H1 (cell line): ENCODE measurements at places on chromosomes 4 and X. TPM values are rescaled to one million over a fixed set of nuclear protein-coding genes. Genes with fewer than 3 reads are reported as not detected.

- DNase-seq = no peak
Observed at GRCh38 chr4:24643774-24644520, 59.6 kb upstream of the DHX15 start.

GRCh38 chrX:22246620-22247019 is 26.1 kb upstream of the CBLL2 start:
- DNase-seq = no peak

DNA sequence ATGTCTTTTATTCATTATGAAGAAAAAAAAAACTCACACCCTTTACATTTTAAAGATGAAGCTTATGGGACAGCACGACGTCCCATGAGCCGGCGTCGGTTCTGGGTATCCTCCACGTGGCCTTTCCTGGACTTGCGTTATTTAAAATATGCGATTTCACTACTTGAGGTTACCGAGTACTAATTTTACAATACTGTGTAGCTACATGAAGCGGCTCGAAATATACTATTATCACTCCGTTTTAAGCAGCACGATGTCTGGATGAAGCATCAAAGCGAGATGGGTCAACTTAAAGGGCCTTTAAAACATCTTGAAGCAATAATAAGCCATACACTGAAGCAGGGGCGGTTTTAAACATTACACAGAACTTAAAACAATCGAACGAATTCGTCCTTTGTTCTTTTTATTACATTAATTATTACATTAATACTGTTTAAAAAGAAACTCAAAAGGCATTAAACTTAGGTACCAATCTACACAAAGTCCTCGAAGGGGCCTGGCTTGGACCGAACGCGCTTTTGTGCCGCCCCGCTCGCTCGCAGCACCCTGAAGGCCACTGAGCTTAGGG is 1.4 kb upstream of the KLF3 start:
- no peak for DNase-seq

- DNase-seq = no peak
Observed at GRCh38 chrX:133606990-133607389, 191.7 kb upstream of the GPC4 start.

- no peak for DNase-seq
Observed at GRCh38 chr4:40182954-40183353, 13.9 kb upstream of the RHOH start.

DNA sequence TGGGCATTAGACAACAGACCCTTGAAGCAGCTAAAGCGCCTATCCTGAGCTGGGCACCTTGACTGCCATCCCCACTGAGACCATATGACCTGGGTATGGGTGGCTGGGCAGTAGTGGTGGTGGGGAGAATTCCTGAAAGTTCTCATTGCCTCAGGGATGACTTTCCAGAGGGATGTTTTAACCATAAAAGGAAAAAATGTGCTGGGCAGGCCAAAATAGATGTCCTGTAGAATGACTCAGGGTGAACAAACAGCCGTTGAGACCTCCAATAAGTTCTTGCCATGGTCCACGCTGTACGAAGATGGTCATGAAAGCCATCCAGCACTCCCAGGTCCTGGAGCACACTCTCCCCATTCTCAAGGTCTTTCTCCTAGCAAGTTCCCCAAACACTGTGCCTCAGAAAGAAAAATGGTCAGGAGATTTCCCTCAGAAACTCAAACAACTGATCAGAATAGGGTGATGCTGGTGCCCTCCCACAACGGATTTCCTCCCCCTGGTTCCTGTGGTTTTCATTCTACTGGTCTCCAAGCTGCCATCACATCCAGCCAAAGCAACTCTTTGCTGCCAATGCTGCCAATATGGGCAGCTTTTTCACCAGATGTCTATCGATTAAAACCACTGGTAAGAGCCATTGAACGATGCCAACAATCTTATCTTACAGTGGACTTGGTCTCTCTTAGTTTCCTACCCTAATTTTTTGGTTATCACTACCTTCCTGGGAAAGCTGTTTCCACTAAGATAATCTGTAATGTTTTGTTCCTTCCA is 11.2 kb downstream of the CDKN2AIP start:
- no peak for DNase-seq

DNA sequence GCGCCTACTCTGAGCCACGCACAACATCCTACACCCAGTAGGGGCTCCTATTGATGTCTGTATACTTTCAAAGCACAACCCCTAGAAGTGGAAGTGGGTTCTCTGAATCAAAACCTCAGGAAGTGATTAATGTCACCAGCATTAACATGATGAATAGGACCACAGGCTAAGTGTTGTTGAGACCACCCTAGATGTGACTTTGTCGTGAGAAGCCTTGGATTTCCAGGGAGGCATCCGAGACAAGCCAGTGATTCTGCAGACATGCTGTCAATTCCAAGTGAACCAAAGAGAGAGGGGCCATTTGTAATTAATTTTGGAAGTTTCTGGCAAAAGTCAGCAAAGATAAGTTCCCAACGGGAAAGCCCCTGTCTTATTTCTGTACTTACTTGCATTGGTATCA is 493.0 kb downstream of the ZIC3 start:
- no peak for DNase-seq

- DNase-seq = no peak
Observed at GRCh38 chrX:17500145-17500579, 125.2 kb downstream of the NHS start.

- peak; percentile 41 for DNase-seq
Observed at GRCh38 chr4:153497988-153498967, 32.1 kb downstream of the TMEM131L start.

Gene SPANXC
- total RNA-seq = not detected in 2 replicates

Gene LINC00632
- 85.1 and 89.0 TPM in 2 replicates for total RNA-seq

Gene CXCL11
- 0.33 TPM in 1 of 2 replicates, not detected in the other for total RNA-seq
